Uterus (tissue), 4 donors: ENCODE measurements at places on chromosomes 5 and 9. TPM values are rescaled to one million over a fixed set of nuclear protein-coding genes. Genes with fewer than 3 reads are reported as not detected.

The TBC1D2 gene
- 10.9 TPM for total RNA-seq

- no peak for DNase-seq
Observed at GRCh38 chr5:115419846-115420585, 123.6 kb upstream of the CCDC112 start.

GRCh38 chr5:156667616-156668015 lies 182.5 kb upstream of the PPP1R2B start:
- DNase-seq = no peak

DNA sequence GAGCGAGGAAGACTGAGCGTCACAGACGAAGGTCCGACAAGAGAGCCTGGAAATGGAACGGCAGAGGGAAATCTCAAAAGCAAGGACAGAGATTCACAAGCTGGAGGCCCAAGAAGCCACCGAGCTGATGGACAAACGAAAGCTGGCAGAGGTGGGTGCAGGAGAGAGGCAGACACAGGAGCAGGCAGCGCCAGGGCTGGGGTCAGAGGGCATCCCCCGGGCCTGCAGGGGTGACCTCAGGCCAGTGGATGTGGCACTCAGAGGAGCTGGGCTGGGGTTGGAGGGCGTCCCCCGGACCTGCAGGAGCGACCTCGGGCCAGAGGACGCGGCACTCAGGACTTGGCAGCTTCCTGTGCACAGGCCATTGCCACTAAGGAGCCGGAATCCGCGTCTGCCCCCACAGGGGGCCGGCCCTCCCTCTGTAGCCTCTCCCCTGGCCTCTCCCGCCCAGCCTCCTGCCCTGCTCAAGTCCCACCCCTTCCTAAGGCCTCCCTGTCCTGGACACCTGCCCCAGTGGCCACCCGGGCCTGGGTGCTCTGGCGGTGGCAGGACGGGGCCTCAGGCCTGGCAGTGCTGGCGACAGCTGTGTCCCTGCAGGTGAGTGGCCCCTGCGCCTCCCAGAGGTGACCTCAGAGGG lies 40.4 kb downstream of the EXD3 start:
- no peak for DNase-seq
